ENCODE measurements at places on chromosomes 5 and 9.

DNA sequence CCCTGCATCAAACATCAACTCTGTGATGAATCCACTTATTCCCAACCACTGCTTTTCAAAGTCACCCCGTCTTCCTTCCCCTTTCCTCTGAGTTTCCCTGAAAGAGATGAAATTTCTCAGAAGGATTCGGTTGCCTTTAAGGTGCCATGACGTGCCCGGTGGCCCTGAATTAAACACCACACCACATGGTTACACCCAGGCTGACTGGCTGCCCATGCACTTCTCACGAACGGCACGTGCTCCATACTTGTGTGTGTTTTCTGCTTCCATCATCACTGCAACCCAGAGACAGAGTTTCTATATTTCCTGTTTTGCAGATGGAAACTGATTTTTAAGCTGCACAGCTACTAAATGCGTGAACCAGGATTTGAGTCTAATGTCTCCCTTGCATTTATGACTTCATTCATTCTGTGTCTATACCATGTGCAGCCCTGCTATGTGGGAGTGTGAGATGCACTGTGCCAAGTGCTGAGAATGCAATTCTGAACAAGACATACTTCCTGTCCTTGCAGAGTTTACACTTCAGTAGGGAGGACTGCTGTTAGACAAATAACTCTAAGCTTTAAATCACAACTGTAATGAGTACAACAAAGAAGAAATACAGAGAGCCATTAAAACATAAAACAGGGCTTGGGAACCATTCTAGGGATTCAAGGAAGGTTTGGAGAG lies 162.9 kb downstream of the NXNL2 start:
- no peak for DNase-seq

- no peak for DNase-seq
Measured at GRCh38 chr5:61999371-61999770, 306.6 kb upstream of the KIF2A start.

DNA sequence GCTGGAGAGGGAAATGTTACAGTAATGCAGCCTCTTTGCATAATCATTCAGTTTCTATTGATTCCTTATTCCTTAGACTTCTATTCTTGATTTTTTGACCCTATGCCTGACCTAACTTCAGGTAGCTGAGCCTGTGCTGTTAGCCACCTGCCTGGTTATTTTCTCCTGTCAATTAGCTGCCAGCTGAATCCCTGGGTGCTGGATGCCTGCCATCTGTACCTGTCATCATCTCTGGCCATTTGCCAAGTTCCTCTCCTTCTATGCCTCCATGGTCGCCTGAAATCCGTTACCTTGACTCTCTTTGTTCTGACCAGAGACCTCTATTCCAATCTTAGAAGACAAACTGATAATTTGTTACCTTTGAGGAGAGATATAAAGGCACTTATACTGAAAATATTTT lies 178.3 kb downstream of the CAVIN4 start:
- no peak for DNase-seq

DNA sequence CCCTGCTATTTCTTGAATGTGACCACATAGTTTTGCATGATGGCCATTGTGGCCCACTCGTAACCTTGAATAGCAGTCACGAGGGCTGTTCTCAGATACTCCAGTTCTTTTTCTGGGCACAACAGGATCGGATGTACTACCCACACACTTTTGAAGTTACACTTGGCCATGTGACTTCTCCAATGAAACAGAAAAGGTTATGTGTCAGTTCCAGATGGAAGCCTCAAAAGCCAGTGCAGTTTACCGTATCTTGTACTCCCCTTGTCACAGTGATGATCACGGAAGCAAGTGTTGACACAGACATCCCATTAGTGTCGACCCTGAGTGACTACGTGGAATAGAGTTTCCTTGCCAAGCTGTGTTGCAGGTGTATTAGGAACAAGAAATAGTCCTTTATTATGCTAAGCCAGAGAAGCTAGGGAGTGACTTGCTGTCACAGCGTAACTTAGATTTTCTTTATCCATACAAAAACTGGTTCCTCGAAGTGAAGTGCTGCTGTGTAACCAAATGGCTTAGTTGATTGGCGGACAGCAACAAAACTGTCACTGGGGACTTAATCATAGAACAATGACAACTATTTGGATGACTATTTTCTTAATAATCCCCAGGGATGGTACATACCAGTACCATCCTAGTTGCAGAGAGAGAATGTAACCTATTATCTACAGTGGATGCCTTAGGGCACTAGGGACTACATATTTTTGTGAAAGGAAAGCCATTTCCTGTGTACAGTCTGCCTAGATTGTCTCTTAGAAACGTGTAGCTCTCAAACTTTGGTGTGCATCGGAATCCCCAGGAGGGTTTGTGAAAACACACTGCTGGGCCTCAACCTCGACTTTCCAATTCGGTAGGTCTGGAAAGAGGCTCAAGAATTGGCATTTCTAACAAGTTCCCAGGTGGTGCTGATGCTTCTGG lies 90.1 kb upstream of the DMRT1 start:
- peak; percentile 75 for DNase-seq

Measured in COLO829 (cell line).